NCI-H460 (cell line): ENCODE measurements at places on chromosomes 1 and 21.

DNA sequence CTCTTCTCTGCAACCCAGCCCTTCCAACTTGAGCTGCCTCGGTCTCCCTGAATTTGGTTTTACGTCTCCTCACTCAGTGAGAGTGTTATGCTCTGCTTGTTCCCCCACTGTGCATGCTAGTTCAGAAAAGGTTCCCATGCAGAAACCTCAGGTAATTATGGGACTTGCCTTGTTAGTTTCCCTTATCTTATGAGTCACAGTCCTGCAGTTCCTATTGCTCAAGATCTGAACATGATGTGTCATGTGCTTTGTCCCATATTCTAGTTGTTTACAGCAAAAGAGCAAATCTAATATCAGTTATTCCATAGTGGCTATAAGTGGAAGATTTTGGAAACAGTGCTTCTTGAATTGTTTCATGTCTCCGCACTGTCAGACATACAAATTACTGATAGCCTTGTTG lies 74.4 kb downstream of the DUSP10 start:
- no peak for DNase-seq

DNA sequence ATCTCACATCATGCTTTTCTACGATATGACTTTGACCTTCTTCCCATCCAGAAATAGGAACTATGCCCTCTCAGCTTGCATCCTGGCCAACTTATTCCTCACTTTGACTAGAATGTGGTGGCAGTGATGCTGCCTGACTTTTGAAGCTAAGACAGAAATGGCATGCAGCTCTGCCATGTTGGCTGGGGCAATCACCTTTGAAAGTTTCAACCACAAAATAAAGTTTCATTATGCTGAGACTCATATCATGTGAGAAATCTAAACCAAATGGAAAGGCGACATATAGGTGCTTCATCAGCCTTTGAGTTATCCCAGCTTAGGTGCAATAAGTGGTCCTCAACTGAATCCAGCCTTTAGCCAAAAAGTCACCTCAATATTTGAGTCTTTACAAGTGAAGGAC lies 370.0 kb upstream of the CHRM3 start:
- no peak for DNase-seq

- DNase-seq, result no peak
Observed at GRCh38 chr1:230502996-230503395, 76.9 kb upstream of the PGBD5 start.

GRCh38 chr1:19074902-19075721 lies 118.6 kb upstream of the IFFO2 start:
- DNase-seq, result no peak

DNA sequence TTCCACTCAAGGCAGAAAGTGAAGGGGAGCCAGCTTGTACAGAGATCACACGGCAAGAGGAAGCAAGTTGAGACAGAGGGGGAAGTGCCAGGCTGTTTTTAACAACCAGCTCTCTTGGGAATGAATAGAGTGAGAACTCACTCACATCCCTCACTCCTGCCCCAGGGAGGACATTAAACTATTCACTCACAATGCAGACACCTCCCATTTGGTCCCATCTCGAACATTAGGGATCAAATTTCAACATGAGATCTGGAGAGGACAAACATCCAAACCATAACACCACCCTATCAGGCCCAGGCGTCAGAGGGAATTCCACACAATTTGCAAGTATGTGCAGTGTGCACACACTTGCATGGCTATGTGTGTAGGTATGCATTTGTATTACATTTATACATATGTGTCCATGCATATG lies 62.7 kb downstream of the DMAP1 start:
- no peak for DNase-seq

DNA sequence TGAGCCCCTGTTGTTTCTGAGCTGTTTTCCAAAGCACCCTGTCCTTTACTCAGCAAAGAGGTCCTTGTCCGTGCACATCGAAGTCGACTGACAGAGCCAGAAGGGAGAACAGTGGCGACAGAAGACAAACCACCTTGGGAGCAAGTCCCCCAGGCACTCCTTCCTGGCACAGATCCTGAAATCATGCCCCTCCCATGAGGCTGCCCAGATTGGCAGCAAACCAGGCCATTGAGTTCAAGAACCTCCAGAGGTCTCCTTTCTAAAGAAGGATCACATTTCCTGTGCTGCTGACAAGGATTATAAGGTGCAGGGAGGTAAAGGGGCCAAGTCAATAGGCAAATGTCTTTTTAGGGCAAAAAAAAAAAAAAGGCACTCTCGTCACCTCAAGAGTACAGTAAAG lies 84.7 kb upstream of the HIVEP3 start:
- DNase-seq, result no peak

DNA sequence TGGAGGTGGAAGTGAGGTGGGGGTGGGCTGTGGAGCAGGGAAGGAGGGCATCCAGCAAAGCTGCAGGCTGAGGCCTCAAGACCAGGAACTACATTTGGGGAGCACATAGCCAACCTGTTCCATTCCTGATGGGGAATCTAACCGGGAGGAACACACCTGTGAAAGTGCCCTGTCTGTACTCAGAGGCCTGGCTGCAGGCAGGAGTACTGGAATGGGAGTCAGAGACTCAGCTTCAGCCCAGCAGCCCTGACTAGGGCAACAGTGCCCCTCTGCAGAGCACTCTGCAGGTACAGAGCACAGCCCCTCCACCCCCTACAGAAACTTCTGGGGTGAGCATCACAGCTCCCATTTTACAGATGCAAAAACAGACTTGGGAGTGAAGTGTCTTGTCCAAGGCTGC lies 126.4 kb downstream of the DMRTB1 start:
- DNase-seq, result no peak

DNA sequence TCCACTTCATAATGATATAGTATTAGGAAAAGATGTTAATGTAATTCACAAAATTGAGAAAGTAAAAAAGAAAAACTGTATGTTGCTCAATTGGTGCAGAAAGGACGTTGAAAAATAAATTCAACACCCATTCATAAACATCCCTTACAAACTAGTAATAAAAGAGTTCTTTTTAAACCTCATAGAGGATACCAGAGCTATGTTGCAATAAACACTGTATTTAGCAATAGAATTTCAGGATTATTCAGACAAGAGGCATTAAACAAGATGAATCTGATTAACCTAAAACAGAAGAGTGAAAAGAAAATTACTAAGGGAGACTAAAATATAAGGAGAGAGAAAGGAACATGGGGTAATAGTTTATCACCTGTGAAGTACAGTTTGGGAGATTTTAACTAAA lies 154.8 kb downstream of the NTPCR start:
- DNase-seq, result no peak

DNA sequence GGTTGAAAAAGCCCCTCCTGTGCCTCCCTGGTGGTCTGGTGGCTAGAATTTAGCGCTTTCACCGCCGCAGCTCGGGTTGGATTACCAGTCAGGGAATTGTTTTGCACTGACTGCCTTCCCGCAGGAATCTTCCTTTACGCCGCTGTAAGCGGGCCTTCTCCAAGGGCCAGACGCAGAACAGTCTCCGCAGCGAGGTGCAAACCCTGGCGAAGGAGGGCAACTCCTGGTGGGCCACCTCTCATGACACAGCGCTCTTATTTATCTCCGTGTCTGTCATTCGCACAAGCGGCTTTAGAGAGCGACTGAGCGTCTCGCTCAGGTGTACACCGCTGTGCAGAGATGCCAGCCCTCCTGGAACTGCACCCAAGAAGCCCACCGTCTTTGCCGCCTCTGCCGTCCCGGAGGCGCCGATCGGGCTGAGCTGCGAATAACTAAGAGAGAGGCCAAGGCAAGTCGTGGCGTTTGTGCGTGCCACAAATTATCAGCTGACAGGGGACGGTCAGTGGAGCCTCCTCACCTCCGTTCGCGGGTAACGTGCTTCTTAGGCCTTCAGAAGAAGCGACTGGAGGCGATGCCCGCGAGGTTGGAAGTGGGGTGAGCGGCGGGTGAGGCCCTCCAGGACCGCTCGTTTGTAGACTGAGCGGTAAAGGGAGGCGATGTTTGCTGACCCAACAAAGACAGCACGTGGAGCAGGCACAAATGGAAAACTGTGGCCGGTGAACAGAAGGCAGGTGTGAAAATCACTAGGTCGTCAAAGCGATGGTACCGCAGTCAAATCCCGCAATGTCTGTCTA lies 93.5 kb downstream of the PRKAB2 start:
- no peak for DNase-seq

- DNase-seq, result no peak
Observed at GRCh38 chr1:9838946-9839345, 15.2 kb upstream of the CLSTN1 start.
